ENCODE measurements at places on chromosomes 2 and 18.

DNA sequence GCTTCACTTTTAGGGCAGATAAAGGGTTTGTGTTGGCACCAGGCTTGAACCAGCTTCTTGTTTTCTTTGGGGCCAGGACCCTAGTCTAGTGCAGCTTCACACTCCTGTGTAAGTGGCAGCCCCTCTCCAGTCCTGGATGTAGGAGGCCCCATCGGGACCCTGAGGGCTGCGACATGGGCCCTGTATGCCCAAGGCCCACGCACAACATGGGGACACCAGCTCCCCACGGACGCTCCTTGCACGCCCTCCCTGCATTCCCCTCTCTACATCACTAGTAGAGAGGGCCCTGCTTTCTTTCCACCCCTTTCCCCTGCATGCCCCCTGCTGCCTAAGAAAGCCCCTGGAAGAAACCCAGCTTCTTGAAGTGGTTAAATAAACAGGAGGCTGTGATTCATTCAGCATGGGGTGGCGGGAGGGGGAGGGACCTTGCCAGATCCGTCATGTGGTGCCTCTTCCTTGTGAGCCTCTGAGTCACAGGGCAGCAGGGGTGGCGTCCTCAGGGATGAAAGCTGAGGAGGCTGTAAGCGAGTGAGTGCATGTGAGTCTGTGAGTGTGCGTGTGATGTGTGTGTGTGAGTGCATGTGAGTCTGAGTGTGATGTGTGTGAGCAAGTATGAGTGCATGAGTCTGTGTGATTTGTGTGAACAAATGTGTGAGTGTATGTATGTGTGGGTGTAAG is 42.5 kb downstream of the COPS8 start:
- peak; percentile 57 for DNase-seq

- DNase-seq, result no peak
Observed at GRCh38 chr2:30454571-30454970, 7.5 kb downstream of the LCLAT1 start.

DNA sequence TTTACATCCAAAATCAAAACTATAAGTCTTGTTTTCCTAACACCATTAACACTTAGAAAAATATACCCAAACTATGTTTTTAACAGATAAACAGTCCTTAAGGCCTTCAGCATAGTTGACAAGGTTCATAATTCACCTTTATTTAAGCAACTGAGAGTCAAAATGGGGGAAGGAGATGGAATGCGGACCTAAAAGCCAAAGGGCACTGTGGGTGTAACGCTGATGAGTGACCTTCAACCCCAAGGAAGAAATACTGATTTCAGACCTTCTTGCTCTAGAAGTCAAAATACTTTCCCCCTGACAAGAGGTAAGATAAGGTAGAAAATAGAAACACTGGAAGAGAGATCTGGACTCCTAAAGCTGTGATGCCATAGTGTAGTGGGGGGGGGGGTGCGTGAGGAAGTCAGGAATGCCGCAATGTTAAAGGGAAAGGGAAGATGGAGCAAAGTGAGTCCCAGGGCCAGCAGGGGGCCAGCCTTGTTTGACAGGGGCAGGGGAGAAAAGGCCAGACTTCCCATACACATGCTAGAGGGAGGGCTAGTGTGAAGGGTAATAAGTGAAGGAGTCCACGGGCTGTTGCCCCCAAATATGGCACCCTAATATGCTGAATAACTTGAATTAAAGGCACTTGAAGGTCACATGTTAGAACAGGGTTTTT is 31.4 kb downstream of the CCDC93 start:
- DNase-seq, result no peak

DNA sequence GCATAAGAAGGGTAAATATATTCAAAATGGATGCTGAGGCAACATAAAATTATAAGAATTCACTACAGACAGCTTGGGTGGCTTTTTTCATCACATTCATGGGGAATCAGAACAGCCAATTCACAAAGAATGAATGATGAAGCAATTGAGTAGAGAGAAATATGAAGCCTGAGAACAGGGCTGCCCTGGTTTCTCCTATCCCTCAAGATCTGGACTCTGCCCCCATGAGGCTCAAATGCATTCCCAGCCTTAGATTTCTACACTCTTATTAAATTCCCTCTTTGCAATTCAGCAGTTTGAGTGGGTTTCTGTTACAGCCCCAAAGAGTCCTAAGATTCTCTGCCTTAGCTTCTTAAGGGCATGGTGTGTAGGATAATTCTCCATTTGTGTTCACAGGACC is 172.5 kb downstream of the MAIP1 start:
- DNase-seq, result no peak

DNA sequence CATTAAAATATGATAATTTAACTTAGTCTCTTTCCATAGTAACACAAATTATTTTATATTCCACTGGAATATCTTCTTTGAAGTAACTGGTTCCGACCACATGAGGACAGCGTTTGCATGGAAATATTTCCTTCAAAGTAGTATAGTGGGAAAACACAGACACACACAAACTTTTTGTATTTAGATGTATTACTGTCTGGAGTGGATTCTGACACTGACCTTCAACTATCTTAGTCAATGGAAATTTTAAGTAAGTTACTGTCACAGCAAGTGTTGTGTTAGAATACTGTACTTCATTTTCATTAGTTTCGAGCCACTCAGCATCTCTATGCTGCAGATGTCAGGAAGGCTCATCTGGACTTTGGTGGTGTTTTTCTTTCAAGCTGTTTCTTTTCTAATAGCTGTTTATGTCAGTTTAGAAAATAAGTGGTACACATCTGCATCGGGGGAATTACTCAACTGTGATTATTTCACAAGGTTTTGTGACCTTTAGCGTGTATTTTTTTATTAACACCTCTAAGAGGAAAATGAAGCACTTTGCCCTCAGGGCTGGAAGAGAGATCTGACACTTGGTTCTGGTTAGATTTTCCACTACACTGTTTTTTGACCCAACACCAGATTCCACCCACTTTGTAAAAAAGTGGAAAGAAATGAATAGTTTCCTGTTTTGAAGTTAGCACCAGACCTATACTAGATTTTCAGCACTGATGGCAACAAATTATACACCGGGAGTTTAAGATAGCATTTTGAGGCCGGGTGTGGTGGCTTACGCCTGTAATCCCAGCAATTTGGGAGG is 18.9 kb upstream of the THOC1 start:
- no peak for DNase-seq

- no peak for DNase-seq
Observed at GRCh38 chr2:25964891-25965290, 17.4 kb downstream of the KIF3C start.

DNA sequence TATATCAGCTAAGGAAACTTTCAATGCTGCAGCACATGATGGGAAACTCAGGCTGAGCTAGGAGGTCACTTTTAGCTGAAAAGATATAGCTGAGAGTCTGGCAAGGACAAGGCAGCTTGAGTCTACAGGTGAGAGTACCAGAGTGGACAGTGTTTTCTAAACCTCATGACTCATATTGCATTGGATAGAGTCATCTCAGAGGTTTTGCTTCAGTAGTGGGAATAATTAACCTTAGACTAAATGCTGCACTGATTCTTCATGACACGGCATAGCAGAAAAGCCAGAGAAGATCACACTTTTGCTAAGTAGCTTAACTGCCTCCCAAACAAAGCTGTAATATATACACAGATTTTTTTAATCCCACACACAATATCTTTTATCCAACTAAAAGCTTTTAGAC is 865.0 kb upstream of the CDH2 start:
- no peak for DNase-seq

GRCh38 chr18:23356915-23357601 is 96.0 kb upstream of the RIOK3 start:
- no peak for DNase-seq

DNA sequence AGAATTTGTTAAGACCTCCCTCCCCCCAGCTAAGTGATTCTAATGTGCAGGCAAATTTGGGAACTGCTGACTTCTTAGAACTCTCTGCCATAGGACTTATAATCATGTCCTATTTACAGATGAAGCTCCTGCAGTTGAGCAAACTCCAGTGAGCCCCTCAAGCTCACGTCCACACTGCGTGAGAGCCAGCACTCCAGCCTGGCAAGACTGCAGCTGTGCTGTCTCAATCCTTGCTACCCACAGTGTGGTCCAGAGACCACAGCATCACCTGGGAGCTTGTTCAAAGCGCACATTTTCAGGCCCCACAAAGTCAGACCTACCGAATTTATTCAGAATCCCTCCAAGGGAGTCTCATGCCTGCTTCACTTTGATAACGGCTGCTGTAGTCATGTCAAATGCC is 243.2 kb upstream of the RAB12 start:
- DNase-seq, result no peak

GRCh38 chr2:186570604-186571003 is 19.3 kb upstream of the ITGAV start:
- no peak for DNase-seq

GRCh38 chr18:53441761-53442414 is 782.6 kb downstream of the MBD2 start:
- no peak for DNase-seq

GRCh38 chr2:25320077-25320476 is 21.6 kb downstream of the DNMT3A start:
- no peak for DNase-seq

DNA sequence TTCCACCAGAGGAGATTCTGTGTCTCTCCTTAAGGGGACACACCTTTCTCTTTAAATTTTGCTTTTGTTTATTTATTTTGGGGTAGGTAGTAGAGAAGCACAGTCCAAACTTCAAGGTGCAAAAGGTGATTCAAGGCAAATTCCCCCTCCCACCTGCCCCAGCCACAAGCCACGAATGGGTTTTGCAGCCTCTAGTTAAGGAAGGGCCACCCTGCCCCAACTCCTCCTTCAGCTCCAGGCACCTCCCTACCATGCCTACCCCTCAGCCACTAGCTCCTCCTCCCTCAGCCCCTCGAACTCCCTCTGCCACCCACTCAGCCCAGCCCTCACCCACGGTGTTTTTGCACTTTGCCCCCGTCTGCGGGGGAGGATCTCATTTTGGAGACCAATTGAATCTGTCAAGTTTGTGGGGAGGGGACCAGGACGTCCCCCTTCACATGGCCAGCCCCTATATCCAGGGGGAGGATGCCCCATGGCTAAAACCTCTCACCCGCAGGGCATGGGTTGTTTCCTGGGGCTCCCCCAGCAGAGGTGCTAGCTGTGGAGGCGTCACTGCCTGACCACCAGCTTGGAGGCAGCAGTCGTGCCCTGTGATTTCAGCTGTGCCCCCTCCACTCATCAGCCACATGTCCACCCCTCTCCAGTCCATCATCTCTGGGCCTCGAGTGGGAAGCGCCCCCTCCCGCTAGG is 4.5 kb downstream of the HAAO start:
- no peak for DNase-seq

- DNase-seq, result no peak
Observed at GRCh38 chr18:48864876-48865275, 85.9 kb downstream of the SMAD7 start.

DNA sequence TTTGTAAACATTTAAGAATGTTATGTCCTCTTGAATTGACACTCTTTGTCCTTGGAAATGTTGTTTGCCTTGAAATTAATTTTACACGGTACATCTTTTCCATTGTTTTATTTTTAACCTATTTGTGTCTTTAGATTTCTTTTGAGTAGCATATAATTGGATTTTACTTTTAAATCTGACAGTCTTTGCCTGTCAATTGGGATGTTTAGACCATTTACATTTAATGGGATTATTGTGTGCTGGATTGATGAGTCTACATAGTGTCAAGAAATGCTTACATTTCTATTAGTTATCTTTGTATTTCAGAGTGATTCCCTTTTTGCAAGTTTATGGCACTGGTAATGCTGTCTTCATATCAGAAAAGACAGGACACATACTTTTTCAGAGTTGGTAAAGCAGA is 61.5 kb downstream of the BABAM2 start:
- DNase-seq, result no peak

DNA sequence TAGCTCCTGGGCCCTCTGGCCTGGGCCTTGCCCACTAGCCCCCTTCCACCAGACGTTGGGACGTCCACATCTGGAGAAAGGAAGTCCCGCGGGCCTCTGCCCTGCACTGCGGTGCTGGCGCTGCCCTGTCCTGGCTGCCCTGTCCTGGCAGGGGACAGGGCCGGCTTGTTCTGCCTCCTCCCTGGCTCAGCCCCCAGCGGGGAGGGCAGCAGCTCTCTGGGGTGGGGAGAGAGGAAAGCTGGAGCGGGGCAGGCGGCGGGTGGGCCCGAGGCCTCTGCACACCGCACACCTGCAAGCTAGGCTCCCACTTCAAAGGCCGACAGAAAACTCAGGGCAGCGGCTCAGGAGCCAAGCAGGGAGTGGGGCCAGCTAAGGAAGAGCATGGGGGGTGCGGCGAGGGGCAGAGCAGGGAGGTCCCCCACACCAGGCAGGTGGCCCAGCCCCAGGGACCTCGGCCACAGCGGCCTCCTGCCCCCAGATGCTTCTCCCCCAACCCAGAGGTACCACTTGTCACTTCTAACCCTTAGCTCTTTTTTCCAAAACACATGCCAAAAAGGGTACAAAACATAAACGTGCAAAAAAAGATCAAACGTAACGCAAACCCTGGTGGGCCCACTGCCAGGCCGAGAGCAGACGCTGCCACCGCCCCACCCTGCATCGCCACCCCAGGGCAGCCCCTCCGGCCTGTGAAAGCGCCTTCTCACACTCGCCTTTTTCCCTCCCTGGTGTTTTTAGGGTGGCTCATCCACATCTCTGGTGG is 13.5 kb downstream of the SNED1 start:
- no peak for DNase-seq
